ENCODE measurements at places on chromosomes 5 and 9.

- DNase-seq = no peak
Observed at GRCh38 chr9:33703430-33704102, 91.8 kb upstream of the PRSS3 start.

DNA sequence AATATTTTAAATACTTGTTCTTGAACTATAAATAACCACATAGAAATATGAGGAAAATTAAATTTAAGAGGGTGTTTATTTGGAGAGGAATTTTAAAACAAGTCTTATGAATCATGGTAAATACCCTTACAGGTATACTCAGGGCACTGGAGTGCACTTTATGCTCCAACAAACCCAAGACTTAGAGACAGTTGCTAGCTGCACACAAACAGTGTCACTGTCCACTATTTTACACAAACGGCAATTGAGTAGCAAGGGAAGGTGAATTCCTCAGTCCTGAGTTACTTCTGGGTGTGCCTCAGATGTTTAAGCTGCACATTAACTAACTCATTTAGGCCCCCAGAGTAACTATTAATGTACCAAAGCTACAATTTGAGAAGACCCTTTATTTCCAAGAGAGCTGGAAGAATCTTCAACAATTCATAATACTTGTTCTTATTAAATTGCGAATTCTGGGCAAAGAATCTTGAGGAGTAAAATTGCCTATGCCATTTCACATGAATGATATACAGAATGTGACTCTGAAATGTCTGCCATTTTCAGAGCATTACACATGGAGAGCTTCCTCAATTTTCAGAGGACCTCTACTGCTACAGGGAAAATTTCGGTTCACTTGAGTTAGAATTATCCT lies 371.2 kb downstream of the PDE4D start:
- DNase-seq = no peak

DNA sequence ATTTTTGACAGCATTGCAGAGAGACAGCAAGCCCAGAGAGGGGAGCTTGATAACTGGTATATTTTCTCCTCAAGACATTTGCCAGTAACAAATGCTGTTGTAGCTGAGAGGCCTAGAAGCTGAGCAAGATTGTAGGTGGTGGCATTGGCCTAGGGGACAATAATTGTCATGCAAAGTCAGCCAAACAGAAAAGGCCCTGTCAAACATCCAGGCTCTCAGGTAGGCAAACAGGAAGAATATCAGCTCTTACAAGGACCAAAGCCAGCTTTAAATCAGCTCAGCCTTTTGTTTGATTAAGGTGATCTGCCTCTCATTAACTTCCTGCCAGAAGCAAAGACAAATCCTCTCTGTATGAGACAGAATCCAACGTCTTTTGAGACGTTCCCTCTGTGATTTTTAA lies 29.7 kb upstream of the BARX1 start:
- DNase-seq = no peak

GRCh38 chr9:97675655-97676054 lies 21.5 kb downstream of the XPA start:
- no peak for DNase-seq

DNA sequence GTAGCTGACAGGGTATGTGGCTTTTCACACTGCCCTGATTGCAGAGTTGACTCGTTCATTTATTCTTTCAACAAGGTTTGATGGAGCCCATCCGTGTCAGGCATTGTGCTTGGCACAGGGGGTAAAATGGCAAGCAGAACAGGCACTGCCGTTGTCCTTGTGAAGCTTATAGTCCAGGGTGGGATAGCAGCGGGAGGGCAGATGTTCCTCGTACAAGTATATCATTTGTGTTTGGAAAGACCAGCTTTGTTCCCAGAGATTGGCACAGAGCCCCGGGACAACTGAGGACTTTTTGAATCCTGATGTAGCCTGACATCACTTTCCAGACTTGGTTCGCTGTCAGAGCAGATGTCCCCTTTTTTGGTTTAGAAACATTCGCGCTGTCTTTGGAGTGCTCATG lies 50.9 kb downstream of the MVB12B start:
- DNase-seq = no peak

DNA sequence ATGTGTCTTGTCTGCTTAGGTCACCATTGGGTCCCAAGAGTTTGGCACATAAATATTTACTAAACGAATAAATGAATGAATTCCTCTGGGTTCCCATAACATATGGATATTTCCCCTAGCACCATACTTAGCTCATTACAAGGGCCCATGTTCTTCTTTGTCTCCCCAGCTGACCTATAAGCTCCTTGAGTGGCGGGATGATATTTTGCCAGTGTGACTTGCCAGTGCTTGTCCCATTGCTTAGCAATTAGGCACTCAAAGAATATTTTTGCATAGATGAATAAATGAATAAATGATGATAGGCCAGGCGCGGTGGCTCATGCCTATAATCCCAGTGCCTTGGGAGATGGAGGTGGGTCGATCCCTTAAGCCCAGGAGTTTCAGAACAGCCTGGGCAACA lies 16.9 kb upstream of the CTNNA1 start:
- no peak for DNase-seq

DNA sequence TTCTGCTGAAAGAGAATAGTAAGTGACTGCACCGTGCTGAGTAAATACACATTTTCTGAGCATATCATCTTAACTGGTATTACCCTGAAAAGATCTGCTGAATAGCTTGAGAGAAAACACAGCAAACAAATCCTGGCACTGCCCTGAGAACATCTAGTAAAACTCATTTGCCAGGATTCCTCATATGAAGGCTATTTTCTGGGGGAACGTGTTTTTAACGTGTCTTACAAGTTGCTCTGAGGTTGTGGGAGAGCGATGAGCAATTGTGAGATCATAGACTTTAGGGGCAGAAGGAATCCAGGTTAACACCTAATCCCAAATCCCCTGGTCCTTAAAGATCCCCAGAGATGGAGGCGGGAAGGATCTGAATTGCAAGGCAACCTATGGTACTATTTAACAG lies 331.9 kb upstream of the RFX3 start:
- no peak for DNase-seq

GRCh38 chr5:154571325-154572035 lies 93.5 kb upstream of the HAND1 start:
- no peak for DNase-seq

DNA sequence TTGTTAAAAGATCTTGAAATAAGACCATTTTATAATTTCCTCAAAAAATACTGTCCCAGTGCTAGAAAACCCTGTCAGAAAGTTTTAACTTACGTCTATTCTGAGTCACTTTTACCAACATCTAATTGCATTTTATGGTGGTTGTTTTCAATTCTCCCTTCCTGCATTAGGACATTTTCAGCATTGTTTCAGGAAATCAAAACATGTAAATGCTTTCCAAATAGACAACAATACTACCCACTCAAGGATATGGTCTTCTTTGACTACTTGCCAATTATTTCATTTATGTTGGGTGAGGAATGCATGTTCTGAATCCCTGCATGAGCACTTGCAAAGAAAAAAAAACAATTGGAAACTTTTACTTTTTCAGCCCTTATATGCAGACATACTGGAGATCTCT lies 284.6 kb upstream of the PDE4D start:
- DNase-seq = no peak

DNA sequence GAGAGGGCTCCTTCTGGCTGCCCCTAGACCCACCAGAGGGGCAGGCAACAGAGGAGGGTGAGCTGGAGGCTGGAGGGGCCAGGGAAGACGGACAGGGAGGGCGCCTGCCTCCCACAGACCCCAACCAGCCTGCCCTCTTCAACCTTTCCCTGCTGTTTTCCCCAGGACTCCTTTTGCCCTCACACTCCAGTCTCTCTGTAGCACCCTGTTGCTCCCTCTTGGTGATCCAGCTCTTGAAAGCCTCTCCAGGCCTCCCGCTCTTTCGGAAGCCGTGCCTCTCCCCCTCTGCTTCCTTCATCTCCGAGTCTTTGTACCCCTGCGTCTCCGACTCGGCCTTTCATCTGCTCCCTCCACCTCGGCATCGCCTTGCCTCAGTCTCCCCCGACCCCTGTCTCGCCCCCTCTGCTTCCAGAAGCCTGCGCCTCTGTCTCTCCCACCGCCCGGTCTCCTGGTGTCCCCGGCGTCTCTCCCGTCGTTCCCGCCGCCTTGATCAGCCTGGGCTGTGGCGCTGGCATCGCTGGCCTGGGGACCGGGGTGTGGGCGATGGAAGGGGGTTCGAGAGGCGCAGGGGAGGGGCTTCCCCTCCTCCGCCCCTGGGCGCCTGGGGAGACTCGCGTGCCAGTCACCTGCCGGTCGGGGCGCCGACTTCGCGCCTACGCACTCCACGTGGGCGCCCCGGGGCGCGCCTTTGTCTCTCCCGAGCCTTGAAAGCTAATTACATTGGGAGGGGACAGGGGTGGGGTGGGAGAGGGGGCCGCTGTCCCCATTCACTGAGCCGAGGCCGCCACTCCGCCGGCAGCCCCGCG lies 5.3 kb upstream of the PRDM12 start:
- DNase-seq = no peak

GRCh38 chr5:170508660-170509347 lies 5.0 kb downstream of the KCNIP1 start:
- DNase-seq = no peak

DNA sequence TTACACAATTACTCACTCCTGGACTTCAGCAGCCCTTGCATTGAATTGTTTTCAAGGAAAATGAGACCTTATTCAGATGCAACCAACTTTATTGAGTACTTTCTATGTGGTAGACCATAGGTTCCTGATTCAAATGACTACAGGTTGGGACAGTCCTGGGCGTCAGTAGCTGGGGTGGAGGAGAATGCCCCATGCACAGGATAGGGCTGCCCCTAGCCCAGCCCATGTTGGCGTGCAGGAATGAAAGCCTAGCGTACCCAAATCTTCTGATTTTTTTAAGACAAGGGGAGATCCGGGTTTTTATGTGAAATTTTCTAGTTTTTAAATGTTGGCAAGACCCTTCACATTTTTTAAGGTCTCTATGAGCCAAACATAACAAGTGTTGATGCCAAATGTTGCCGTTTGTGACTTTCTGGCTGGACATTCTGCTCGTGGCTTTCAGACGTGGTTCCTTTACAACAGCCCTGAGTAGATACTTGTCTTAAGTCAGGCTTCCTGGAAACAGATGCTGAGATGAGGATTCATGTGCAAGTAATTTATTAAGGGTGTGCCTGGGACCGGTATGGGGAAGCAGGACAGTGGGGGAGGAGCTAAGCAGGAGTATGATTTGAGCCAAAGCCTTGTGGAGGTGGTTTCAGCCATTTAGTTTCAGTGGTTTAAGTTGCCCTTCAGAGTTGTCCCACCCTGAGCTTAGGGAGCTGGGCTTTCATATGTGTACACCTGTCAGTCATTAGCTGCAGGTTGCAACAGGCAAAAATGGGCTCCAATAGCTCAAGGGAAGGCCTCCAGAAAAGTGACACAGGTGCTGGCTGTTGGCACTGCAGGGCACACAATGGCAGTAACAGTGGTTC lies 154.1 kb downstream of the NTRK2 start:
- no peak for DNase-seq

Data from NCI-H446 treated with DMSO at 0.1 percent for 48 hours (cell line).